ENCODE measurements at places on chromosomes 13 and 19. TPM values are rescaled to one million over a fixed set of nuclear protein-coding genes. Genes with fewer than 3 reads are reported as not detected.
A peak's percentile ranks its signal among the peaks of the same experiment; 100 is the strongest.

- no peak for DNase-seq
- H3K4me1 ChIP-seq, result no peaks in the 10 kb centered on the region
- H3K27me3 ChIP-seq, result no peaks in the 10 kb centered on the region
- no peak overlapping the region for H3K27ac ChIP-seq
- H3K4me3 ChIP-seq, result no peak overlapping the region
Measured at GRCh38 chr13:37412241-37412921, 186.2 kb downstream of the POSTN start.

Gene ZNF415
- 2.0 TPM for total RNA-seq

GRCh38 chr13:44416301-44416700 is 42.7 kb downstream of the SERP2 start:
- H3K27ac ChIP-seq, result no peak overlapping the region
- no peaks in the 10 kb centered on the region for H3K36me3 ChIP-seq
- no peak overlapping the region for H3K4me3 ChIP-seq
- H3K4me1 ChIP-seq, result no peaks in the 10 kb centered on the region

Gene B3GNT8
- 26.5 TPM for total RNA-seq

- no peaks in the 10 kb centered on the region for H3K36me3 ChIP-seq
- no peak overlapping the region for H3K27ac ChIP-seq
- no peak for DNase-seq
- H3K4me3 ChIP-seq, result no peak overlapping the region
Measured at GRCh38 chr13:25902891-25903341, 148.9 kb downstream of the SHISA2 start.

Gene CYP2F1
- not detected for total RNA-seq

DNA sequence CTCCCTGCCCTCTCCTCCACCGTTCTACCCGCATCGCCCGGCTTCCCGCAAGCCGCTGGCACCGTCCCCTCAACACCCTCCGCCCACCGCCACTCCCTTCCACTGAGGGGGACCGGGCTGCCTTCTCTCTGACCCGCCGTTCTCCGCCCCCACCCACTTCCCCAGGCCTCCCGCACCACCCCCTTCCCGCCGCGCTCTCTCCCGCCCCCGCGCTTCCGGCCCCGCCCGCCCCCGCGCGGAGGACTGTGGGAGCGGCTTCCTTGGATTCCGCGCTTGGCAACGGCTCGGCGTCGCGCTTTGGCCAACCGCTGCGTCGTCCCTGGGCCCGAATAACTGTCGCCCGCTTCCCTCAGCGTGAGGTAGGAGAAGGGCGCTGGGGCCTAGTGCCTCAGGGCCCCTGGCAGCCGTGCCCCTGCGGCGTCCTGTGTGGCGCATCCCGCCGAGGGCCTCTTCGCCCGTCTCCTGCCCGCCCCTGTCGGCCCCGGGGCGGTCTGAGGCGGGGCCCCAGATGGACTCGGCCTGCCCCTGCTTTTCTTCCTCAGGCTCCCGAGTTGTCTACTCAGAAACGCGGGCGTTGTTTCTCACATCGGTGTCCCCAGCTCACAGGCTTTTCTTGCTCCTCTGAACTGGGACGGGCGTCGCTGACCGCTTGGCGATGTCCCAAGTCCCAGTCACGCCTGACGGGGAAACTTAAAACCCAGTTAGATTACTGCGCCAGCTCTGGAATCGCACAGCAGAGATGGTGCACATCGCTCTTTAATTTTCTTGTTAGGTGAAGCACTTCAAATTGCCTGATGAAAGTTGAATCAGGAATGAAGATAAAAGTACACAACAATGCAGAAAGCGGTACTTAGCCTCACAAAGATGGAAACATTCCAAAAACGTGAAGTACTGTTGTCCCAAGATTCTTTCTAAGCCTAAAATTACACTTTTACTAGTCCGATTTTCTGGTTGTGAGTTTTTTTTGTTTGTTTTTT is at the start of gene IFT88:
TSS of gene IFT88 (plus strand) at position 260 of the 977 bp plus-strand sequence. CDS start 7,229 bp downstream, outside the sequence.
- peak; percentile 93 for DNase-seq
- H3K27ac ChIP-seq, result peak within 1 kb of the TSS; percentile 97
- H3K4me3 ChIP-seq, result peak within 1 kb of the TSS; percentile 75
- peaks cover 7% of the 10 kb centered on the region for H3K4me1 ChIP-seq
- no peaks in the 10 kb centered on the region for H3K36me3 ChIP-seq
- H3K27me3 ChIP-seq, result no peaks in the 10 kb centered on the region
